Memory B cell (primary cell): ENCODE measurements at places on chromosomes 3 and 15.
A peak's percentile ranks its signal among the peaks of the same experiment; 100 is the strongest.

DNA sequence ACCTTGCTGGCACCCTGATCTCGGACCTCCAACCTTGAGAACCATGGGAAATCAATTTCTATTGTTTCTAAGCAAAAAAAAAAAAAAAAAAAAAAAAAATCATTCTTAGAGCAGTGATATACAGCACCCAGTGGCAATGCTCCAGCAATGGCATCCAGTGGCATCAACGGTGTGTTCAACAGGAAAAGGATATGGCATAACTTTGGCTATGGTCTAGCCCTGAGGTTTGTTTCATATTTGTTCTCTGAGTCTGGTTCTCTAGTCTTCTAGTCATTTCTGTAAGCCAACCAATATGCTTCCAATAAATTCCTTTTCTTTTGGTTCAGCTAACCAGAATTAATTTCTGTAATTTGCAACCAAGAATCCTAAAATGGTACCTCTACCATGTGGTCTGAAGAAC, 19.2 kb downstream of the DENND4A start:
- no peak for DNase-seq

DNA sequence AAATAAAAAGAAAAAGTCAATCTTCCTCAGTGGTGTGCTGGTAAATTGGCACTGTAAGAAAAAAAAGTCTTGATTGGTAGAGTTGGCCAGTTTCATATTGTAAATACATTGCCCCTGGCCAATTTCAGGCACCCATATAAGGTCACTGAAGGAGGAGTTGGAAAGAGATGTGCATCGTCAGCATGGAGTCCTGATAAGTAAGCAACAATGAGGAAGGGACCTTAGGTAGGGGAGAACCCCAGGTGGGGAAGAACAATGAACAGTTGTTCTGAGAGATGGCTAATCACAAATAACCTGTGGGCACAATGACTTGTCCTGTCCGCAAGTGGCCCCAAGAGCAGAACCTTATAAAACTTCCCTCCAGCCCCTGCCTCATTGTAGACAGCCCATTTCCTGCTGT, 8.6 kb upstream of the CYP8B1 start:
- DNase-seq: no peak

GRCh38 chr3:189820365-189820720, 189.2 kb downstream of the TP63 start:
- no peak for DNase-seq

- no peak for DNase-seq
These were observed 567.7 kb downstream of the NAALADL2 start for GRCh38 chr3:175426805-175427204.

DNA sequence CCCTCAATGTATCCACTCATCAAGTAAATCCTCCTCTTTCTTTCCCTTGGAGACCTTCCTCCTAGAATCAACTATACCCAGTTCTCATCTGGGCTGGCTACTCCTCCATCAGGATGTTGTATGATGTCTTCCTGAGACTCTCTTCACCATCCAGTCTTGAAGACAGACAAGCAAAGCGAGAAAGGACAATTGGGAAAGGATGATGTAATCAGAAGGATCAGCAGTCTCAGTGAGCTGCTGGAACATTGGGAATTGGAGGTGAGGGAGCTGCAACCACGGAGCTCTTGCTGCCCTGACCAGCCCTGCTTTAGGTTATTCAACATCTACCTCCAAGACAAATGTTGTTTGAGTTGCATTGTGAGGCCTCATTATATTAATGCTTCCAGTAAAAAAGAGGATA, 48.0 kb upstream of the UBP1 start:
- no peak for DNase-seq

DNA sequence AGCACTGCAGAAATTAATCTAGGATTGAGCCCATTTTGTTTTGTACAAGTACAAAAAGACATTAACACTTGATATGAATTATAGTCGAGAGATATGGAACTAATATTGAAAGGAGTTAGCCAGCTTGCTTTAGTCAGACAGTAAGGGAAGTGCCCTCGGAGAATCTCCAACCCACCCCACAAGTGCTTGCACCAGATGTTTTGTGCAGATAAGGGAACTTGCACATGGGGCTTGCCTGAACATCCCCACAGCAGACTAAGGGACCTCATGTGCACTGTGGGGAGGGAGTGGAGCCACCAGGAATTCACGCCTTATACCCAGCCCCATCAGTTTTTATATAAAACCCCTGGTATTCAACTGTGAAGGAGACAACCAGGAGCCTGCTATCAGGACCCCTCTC, 122.3 kb downstream of the EFHB start:
- DNase-seq: no peak

GRCh38 chr3:13514639-13515435, 34.1 kb upstream of the FBLN2 start:
- no peak for DNase-seq

- no peak for DNase-seq
These were observed 56.7 kb downstream of the MYO1E start for GRCh38 chr15:59315914-59316451.

DNA sequence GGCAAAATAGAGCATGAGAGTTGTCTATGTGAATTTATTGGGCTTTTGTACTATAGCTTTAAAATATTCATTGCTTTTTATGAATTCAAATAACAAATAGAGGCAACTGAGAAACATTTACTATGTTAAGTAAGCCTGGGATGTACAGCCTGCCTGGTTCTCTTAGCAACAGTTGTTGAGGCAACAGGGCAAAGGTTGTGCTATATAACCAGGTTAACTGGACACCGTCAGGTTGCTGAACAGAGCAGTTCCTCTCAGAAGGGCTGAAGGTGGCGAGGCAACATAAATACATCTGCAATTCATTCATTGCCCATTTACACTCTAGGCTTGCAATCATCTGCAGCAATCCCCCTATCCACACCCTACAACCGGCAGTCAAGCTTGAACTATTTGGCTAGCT, 78.2 kb downstream of the GTF2E1 start:
- DNase-seq: no peak

GRCh38 chr15:86060674-86061073, 19.0 kb upstream of the AGBL1 start:
- DNase-seq: no peak

GRCh38 chr15:42921342-42921731, 759 bp upstream of the TTBK2 start:
- DNase-seq: peak; percentile 41

DNA sequence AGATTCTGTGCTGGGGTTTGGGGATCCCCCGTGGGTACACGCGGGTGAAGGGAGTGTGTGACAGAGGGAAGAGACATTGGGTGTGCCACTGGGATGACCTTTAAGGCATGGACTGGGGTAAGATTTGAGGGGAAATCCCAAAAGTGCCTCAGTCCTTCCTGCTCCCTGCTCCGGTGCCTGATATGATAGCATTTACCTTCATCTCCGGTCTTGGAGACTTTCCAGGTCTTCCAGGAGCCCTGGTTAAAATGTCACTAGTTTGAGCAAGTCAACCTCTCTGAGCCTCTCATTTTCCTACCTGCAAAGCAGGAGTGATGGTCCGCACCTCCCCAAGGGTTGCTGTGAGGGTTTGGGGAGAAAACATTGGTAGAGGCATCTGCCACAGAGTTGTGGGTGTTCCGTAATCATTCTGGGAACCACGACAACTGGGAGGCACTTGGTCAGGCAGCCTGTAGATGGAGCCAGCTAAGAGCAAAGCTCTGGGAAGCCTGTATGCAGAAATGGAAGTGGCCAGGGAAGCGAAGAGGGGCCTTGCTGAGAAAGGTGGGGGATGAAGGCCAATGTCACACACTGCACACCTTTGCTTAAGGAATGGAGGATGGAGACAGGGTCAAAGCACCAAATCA, 33.9 kb upstream of the KIF23 start:
- no peak for DNase-seq

GRCh38 chr3:142998439-142998838, 2.9 kb upstream of the U2SURP start:
- no peak for DNase-seq

- DNase-seq: no peak
These were observed 72.5 kb downstream of the IGF1R start for GRCh38 chr15:98720577-98721565.

- no peak for DNase-seq
These were observed 281.4 kb upstream of the SLCO3A1 start for GRCh38 chr15:91572110-91572509.

DNA sequence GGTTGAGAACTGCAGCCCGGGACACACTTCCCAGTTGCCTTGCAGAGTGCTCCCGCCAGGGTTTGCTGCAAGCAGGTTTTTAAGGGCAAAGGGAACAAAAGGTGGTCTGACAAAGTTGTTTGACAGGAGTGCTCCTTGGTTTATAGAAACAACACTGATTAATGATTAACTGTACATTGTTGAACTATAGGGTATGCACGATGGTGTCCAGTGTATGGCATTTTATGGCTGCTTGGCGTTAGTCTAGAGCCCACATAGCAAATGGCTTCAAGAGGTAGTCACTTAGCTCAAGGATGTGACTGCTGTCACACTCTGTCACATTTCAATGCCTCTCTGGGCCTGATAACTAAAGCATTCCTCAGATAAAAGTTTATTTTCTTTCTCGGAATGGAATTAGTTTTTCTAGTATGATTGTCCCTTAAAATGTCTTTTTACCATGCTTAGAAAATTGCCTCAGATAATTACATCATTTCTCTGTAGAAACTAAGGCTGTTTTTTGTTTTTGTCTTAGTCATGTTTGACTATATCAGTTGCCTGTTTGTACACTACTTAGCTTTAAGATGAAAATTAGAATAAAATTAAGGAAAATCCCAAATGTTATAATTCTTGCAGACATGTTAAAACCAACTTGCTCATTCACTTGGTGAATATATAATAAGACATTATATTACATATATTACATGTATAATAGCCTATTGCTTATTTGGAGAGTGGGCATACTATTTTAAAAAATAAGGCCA, 61.3 kb upstream of the GATM start:
- no peak for DNase-seq

DNA sequence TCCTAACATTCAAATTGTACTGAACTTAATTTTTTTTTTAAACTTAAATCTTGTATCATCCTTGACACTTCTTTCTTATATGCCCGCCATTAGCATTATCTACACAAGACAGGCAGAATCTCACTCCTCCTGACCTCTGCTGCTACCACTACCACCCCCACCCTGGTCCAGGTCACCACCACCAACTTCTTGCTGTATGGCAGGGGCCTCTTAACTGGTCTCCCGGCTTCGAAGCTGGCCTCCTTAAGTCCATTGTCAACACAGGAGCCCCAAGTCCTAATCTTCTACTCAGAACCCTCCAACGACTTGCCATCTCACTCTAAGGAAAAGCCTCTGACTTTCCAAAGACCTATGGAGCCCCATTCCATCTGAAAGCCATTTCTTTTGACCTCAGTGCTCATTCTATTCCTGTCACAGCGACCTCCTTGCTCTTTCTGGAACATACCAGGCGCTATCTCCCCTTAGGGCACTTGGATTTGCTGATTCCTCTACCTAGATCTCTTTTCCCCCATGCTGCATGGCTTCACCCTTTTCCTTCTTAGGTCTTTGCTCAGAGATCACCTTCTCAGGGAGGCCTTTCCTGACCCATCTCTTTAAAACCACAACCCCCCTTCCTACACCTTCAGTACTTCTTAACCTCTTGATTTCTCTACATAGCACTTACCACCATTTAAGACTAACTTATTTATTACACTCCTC, 2.6 kb downstream of the PRC1 start:
- no peak for DNase-seq

DNA sequence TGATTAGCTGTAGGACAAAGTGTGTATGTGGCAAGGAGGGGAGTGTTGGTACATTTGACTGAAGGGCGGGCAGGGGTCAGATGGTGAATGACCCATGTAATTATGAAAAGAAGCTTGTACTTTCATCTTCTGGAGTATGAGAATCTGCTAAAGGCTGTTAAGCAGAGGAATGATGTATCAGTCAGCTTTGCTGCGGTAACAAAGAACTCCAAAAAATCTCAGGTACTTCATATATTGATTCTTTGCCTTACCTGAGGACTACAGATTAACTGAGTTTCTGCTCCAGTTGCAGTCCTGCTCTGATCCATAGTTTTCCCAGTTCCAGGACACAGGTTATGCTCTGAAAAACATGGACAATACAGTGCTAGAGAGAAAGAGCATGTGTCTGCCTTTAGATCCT, 115.1 kb downstream of the NEK11 start:
- no peak for DNase-seq

GRCh38 chr3:136346486-136346885, 96.3 kb downstream of the PCCB start:
- no peak for DNase-seq

GRCh38 chr3:71554649-71555048, 28.9 kb downstream of the FOXP1 start:
- DNase-seq: no peak

DNA sequence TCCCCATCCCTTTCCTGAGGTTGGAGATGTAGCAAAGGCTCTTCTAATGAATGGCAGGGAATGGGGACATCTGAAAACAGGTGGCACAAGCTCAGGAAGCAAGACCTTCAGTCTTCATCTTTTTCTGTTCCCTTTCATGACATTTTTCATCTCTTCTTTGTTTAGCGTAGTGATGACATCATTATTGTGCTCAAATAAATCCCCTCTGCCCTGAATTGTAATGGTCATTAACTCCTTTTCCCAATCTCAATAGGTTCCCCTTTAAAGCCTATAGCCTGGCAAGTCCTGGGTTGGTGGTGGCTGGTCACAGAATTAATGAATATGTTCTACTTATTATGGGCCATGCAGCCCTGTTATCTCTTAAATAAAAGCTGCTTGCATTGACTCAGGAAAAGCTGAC, 21.4 kb downstream of the TF start:
- no peak for DNase-seq

DNA sequence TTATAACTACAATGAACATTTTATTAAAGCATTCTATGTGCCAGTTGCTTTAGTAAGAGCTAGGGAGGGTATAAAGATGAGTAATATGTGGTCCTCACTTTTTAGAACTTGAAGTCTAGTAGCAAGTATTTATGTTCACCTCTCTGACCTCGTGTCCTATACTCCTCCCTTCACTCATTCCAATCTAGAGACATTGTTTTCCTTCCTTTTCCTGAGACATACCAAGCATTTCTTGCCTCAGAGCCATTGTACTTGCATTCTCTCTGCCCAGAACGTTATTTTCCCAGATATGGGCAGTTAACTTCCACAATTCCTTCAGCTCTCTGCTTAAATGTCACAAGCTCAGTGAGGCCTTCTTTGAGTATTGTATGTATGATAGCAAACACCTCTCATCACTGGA, 408.6 kb downstream of the PDCD6IP start:
- no peak for DNase-seq

DNA sequence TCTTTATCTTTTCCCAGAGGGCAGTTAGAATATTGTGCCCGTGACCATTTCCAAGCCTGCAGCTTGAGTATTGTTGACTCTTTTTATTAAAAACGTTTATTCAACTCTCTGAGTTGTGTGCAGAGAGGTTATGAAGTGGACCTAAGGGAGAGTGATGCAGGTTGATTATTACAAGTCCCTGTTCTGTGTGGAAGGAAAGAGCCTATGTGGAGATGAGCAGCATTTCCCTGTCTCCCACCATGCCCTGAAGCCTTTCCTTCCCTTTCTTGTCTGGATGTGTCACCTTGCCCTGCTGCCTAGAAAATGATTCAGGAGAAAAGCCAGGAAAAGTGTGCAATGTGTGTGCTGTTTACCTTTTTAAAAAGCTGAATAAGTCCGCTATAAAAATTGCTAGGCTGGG, 19.4 kb downstream of the ZPLD1 start:
- no peak for DNase-seq
